ENCODE measurements at places on chromosomes 11 and 22. TPM values are rescaled to one million over a fixed set of nuclear protein-coding genes. Genes with fewer than 3 reads are reported as not detected.

Gene SAA4
- not detected for total RNA-seq

Gene TNNT3
- not detected for total RNA-seq

Gene MRPL48
- 39.4 TPM for total RNA-seq

Gene PTPRCAP
- total RNA-seq: not detected

Gene MAP6
- 3.2 TPM for total RNA-seq

Gene C22orf31
- not detected for total RNA-seq

Gene BDNF
- 66.6 TPM for total RNA-seq

Gene LAYN
- 136 TPM for total RNA-seq

Gene YAP1
- total RNA-seq: 120 TPM

Gene BEST1
- 1.1 TPM for total RNA-seq

Gene DNAJB7
- total RNA-seq: not detected

Gene LMO2
- total RNA-seq: not detected

Gene RCOR2
- total RNA-seq: 0.39 TPM

Gene APLNR
- total RNA-seq: not detected

Gene OR5P2
- total RNA-seq: not detected

Gene DENND6B
- 1.7 TPM for total RNA-seq

Gene MRGPRX4
- not detected for total RNA-seq

Gene SH3BP1
- 22.7 TPM for total RNA-seq

Gene C22orf23
- 0.73 TPM for total RNA-seq

Gene CARD18
- not detected for total RNA-seq

Gene KRTAP5-6
- total RNA-seq: not detected

Gene APOA5
- not detected for total RNA-seq

Gene TYR
- total RNA-seq: not detected

Gene FUT4
- 1.1 TPM for total RNA-seq

Gene TXN2
- total RNA-seq: 88.3 TPM

Gene MPPED2
- total RNA-seq: not detected

Gene PRG3
- not detected for total RNA-seq

Gene IMMP1L
- total RNA-seq: 19.8 TPM

Gene OPCML
- 1.8 TPM for total RNA-seq

All from HFFc6 (cell line).